ENCODE measurements at places on chromosomes 16 and 17.
A peak's percentile ranks its signal among the peaks of the same experiment; 100 is the strongest.

DNA sequence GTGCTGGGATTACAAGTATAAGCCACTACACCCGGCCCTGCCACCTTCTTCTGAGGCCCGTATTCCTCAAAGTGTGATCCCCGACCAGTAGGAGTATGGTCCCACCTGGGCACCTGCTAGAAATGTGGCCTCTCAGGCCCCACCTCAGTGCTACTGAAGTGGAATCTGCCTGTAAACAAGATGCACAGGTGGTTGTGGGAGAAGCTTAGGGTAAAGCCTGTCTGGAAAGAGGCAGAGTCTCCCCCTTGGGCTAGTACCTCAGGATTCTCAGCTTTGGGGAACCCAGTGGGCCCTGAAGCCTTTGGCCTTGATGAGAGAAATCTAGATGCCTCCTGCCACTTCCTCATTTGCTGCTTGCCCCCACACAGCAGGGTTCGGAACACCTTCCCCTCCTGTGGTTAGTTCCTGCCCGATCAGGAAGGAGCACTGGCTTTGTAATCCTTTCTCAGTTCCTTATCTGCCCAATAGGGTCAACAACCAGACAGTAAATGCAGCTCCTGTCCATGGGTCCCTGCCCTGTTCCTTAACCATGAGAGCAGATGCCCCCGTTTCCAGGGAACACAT, 25.2 kb downstream of the TK2 start:
- DNase-seq = no peak

- no peak for DNase-seq
Measured at GRCh38 chr16:69199382-69199781, 12.4 kb downstream of the SNTB2 start.

DNA sequence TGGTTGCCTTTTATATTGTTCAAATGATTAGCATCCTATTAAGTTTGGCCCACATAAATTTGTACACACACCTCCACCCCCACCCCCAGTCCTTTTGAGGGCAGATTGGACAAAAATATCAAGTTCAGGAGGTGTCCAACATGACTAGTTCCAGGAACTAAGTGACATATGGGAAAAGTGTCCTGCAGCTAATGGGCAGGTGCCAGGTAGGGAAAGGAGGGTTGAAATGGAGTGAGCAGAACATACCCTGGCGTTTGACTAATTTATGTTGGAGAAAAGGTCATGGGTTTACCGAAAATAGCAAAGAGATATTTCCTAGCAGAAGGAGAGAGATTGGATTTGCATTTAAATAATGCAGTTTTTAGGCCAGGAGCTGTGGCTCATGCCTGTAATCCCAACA, 4.9 kb downstream of the KCTD2 start:
- DNase-seq = no peak

- DNase-seq = no peak
Measured at GRCh38 chr16:90009172-90009899, 9.9 kb downstream of the DBNDD1 start.

DNA sequence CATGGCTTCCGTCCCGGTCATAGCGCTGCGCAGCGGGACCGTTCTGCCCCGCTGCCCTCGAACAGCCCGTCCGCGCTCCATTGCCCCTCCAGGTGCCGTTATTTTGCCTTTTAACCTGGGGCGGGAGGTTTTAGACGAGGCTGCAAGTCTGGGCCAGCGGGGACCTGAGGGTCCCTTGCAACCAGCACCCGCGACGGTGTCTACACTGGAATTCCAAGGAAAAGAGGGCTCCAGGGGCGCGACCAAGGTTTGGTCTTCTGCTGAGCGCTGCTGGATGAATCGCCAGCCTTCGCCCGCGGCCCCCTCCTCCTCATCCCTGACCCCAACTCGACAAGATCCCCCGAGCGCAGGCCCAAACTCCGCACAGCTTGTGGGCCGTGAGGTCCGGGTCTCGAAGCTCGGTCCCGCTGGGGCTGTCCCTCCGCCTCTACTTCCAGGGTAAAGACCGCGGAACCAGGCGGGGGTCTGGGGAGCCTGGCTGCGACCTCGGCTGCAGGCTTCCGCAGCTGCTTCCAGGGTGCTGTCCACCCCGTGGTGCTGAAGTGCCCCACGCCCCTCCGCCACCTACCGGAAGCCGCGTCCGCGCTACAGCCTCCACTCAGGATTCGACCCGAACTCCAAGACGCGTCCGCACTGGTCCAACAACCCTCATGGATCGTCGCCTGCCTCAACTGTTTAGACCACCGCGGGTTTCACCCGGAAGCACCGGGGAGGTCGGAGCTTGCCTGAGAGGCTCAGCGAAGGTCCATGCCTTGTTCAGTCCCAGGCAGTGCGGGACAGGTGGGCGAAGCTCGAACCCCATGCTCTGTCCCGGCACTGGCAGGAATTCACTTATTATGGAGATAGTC, 10.1 kb upstream of the CA4 start:
- peak; percentile 21 for DNase-seq

- no peak for DNase-seq
Measured at GRCh38 chr17:77526728-77527350, 386.1 kb downstream of the SEC14L1 start.

GRCh38 chr17:77254951-77255825, 114.4 kb downstream of the SEC14L1 start:
- DNase-seq = no peak

DNA sequence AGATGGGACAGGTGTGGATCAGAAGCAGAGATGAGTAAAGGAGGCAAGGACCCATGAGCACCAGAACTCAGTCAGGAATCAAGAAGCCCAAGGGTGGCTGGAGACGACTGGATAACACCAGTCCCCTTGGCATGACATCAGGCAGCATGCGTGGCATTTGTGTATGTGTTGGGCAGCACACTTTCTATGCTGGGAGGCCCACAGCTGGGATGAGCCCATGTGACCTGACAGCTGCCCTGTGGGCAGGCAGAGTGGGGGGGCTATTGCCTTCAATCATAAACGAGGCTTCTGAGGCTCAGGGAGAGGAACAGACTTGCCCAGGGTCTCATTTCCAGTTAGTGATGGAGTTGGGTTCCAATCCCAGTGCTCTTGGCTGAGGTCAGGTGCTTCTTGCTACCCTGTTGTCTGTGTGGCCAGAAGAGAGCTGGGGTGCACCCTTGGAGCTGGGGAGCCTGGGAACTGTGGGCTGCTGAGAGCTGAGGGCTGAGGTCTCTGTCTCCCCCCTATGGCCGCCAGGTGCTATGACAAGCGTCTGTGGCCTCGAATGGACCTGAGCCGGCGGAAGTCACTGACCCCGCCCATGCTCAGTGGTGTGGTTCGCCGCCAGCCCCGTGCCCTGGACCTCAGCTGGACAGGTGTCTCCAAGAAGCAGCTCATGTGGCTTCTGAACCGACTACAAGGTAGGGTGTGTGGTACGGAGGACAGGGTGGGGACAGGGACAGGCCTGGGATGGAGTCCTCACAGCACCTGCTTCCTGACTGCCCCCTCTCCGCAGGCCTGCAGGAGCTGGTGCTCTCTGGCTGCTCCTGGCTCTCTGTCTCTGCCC, 7.1 kb upstream of the ORAI3 start:
- DNase-seq = no peak

DNA sequence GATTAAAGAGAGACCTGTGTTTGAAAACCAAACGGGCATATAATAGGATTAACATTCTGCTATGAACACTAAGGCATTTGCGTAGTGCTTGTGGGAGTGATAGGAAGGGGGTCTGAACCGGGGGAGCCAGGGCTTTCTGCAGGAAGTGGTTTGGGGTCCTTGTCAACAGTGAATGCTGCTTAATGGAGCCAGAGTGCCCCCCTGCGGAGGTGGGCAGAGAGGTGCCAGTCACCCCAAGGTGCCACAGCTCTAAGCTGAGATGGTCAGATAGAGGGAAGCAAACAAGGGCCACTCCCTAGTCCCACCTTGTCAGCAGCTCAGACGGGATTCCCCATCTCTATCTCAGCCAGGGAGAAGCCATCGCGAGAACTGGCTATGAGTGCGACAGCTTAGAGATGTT, 17.7 kb downstream of the NAA60 start:
- no peak for DNase-seq

- no peak for DNase-seq
Measured at GRCh38 chr16:29876594-29877249, 13.7 kb upstream of the CDIPT start.
